ENCODE measurements at places on chromosomes 4 and X.

DNA sequence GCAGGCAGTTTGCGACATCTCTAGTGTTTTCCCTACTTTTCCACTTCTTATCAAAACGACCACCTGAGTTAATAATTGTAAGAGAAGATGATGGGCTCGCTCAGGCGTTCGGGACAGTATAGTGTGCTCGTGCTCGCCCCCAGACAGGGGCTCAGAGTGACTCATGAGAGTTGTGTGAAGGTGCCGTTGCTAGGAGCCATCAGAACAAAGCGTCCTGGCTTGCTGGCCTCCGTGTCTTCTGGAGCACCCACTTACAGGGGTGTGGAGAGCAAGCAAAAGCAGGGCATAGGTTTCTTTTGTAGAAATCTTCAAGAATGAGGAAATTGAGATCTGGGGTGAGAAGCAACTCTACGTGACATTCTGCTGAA lies 73.0 kb upstream of the ADGRG2 start:
- no peak for DNase-seq

- no peak for DNase-seq
These were observed 996.2 kb downstream of the ADGRL3 start for GRCh38 chr4:62196338-62196737.

GRCh38 chrX:31545726-31546125 lies 473.9 kb upstream of the FTHL17 start:
- no peak for DNase-seq

DNA sequence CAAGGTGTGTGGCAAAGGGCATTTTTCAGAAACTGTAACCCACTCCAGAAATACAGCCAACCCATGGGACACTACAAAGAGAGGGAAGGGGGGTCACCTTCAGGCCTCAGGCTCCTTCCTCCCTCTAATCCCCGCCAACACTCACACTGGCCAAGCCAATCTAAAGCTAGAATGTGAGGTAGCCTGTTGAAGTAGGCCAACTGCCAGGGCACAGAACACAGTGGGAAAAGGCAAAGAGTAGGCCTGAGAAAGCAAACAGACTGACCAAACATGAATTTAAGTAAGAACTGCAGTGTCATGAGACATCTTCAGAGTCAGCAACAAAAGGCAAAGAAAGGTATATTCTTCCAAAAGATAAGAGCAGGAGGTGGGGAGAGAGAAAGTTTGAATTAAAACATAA lies 289.0 kb downstream of the HNRNPD start:
- no peak for DNase-seq

DNA sequence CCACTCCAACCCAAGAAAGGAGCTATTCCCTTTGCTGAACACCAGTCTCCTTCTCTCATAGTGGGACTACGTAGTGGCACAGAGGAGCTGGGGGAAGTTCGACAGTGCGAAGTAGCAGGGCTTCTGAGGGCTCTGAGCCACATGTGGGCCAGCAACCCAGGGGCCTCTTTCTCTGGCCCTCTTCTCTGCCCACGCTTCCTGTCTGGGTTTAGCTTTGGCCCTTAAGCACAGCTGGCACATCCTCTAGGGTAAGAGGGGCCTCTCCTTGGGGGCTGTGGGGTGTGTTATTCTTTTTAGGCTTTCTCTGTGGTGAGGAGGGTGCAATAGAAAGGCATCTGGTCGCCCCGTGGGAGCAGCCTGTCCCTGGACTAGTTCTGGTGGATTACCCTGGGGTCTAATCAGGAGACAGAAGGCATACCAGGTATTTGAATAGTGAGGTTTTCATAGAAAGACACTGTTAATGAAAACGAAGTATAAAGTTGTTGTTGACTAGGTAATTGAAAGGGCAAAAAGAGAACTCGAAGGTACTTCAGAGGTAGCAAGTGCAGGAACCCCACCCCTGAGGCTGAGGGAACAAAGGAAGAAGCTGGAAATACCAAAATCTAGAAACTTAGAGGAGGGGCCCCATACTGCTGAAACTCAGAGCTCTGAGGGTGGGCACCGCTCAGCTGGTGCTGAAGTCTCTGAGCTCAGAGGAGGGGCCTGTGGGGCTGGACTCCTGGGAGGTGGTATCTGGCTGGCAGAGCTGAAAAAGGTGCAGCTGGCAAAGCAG lies 151.9 kb upstream of the RPS6KA3 start:
- DNase-seq = no peak

GRCh38 chr4:82865592-82865991 lies 25.4 kb downstream of the SEC31A start:
- DNase-seq = no peak

- no peak for DNase-seq
These were observed 1.1 kb downstream of the ITGB1BP2 start for GRCh38 chrX:71302461-71303213.

DNA sequence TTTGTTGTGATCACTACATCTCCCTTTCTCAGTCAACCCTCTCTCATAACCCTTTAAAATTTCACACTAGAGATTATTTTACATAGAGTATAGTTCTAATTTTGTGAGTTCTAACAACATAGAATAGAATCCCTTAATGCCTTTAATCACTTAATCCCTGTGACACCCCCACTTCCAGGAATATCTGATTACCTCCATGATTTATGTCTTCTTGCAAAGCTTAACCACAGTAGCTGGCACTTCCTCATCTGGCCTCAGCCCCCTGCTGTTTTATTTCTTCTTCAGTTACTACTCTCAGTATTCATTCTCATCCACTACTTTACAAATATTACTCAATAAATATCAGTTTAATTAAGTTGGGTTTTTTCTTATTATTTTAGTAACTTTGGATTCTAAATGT lies 340.9 kb downstream of the CENPC start:
- no peak for DNase-seq

Data from NCI-H1092 treated with DMSO at 0.1 percent for 48 hours (cell line).